ENCODE measurements at places on chromosomes 5 and 9. TPM values are rescaled to one million over a fixed set of nuclear protein-coding genes. Genes with fewer than 3 reads are reported as not detected.

DNA sequence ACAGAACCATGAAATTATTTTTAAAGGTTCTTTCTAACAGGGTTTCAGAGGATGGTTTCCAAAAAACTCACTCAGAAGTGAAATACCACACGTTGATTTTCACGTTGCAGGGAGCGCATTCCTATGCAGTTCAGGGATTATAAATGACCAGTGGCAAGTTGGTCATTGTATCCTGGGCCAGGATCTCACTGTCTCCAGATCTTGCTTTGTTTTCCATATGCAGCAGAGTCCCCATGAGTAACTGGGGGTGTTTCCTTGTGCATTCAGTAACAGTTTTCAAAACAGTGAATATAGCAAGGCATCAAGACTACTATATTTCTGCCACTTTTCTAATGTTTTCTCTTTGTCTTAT is 1064.9 kb upstream of the DMAC1 start:
- H3K36me3 ChIP-seq = no peaks in the 10 kb centered on the region
- no peak overlapping the region for H3K4me3 ChIP-seq
- no peaks in the 10 kb centered on the region for H3K27me3 ChIP-seq
- DNase-seq = no peak

GRCh38 chr5:91468651-91469422 is 85.7 kb upstream of the ARRDC3 start:
- no peak overlapping the region for H3K27ac ChIP-seq
- H3K4me3 ChIP-seq = no peak overlapping the region
- H3K36me3 ChIP-seq = no peaks in the 10 kb centered on the region

- H3K36me3 ChIP-seq = no peaks in the 10 kb centered on the region
- no peaks in the 10 kb centered on the region for H3K27me3 ChIP-seq
- DNase-seq = no peak
- no peaks in the 10 kb centered on the region for H3K4me1 ChIP-seq
Observed at GRCh38 chr5:178768371-178769260, 38.2 kb upstream of the ZNF354A start.

DNA sequence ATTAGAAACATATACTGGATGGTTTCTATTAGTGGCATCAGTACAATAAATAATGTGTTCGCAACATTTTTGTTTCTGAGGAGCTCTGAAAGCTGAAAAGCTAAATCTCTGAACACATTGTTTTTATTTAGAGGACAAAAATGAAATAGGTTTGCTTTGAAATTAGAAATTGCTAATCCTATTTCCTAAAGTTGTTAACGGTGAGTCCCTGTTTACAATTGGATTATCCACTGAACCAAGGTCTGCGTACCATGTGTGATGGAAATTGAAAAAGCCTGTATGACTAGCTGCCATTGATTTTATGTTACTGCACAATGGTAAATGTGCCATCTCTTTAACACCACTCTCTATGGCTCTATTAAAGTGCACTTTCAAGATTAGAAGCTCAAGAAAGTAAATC is 297.7 kb upstream of the NUDT12 start:
- H3K4me3 ChIP-seq = no peak overlapping the region
- no peak overlapping the region for H3K27ac ChIP-seq
- DNase-seq = no peak
- no peaks in the 10 kb centered on the region for H3K4me1 ChIP-seq
- H3K27me3 ChIP-seq = no peaks in the 10 kb centered on the region

DNA sequence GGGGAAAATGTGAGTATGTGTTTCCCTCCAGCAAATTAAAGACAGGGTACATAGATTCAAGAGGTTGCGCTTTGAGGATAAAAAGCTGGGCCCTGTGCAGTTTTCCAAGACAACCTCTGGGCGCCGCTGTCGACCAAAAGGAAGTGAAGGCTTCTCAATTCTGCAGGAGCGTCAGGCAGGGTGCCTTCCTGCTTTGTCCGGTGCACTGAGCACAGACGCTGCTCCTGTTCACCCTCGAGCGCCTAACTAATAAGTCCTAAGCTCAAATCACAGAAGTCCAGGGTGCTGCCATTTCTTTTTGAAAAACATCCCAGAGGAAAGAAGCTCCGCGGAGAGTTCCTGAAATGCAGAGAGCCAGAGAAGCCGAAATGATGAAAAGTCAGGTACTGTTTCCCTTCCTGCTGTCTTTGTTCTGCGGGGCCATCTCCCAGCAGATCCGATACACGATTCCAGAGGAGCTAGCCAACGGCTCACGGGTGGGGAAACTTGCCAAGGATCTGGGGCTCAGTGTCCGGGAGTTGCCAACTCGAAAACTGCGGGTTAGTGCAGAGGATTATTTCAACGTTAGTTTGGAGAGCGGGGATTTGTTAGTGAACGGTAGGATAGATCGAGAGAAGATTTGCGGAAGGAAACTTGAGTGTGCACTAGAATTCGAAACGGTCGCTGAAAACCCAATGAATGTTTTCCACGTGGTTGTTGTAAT is at the start of gene PCDHGB1:
PCDHGB1 (plus strand) TSS at position 183 of the 703 bp plus-strand sequence; CDS start at position 345, 162 bp downstream.
- DNase-seq = no peak
- H3K36me3 ChIP-seq = no peaks in the 10 kb centered on the region
- H3K4me3 ChIP-seq = no peak within 1 kb of the TSS

- no peaks in the 10 kb centered on the region for H3K27me3 ChIP-seq
- no peaks in the 10 kb centered on the region for H3K36me3 ChIP-seq
- H3K4me1 ChIP-seq = no peaks in the 10 kb centered on the region
Observed at GRCh38 chr5:28903643-28904042, 1865.3 kb upstream of the CDH9 start.

DNA sequence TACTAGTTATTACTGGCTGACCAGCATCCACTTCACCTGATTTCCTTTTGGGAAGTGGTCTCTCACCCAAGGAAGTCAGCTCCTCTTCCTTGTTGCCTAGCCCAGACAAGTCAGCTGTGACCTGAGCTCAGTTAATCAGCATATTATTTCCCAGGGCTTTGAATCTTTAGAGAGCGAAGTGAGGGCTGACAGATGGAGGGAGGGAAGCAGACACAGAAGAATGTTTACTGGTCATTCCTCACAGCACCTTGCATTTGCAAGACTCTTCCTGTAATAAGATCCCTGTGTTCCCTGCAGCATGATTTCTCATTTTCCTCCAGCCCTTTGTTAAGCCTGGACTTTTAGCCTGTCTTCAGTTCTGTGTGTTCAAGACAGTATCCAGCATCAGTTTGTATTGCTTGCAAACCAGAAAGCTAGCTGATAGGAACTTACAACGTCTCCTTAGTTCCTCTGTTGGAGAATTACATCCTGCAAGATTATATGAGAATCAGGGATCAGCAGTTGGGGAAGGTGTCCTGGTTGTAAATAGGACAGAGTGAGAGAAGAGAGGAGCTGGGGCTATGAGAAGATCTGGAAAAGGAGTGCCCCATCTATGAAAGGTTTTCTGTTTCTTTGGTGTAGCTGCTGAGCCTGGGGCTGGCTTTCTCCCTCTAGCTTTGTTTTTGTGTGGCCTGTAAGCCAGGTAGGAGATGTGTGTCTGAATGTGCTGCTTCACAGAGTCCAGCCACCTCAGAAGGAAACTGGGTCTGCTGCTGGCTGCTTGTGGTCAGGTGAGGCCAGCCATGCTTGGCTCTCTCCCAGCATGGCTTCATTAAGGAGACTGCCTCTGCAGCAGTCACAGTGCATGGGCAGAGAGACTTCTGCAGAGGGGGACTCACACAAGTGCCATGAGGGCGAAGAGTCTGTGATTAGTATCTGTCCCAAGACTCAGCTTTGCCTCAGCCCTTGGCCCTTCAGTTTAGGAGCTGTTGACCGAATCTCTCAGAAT is 50.3 kb downstream of the MAN2A1 start:
- H3K4me1 ChIP-seq = peaks cover 5% of the 10 kb centered on the region
- no peaks in the 10 kb centered on the region for H3K27me3 ChIP-seq
- no peak overlapping the region for H3K27ac ChIP-seq
- H3K36me3 ChIP-seq = no peaks in the 10 kb centered on the region
- H3K4me3 ChIP-seq = no peak overlapping the region

GRCh38 chr9:88747768-88748167 is 212.8 kb downstream of the NXNL2 start:
- no peaks in the 10 kb centered on the region for H3K4me1 ChIP-seq
- no peak for DNase-seq
- no peaks in the 10 kb centered on the region for H3K27me3 ChIP-seq
- H3K36me3 ChIP-seq = no peaks in the 10 kb centered on the region
- H3K4me3 ChIP-seq = no peak overlapping the region

- H3K27ac ChIP-seq = no peak overlapping the region
- no peaks in the 10 kb centered on the region for H3K27me3 ChIP-seq
- no peak for DNase-seq
Observed at GRCh38 chr5:130237721-130238120, 333.5 kb downstream of the CHSY3 start.

DNA sequence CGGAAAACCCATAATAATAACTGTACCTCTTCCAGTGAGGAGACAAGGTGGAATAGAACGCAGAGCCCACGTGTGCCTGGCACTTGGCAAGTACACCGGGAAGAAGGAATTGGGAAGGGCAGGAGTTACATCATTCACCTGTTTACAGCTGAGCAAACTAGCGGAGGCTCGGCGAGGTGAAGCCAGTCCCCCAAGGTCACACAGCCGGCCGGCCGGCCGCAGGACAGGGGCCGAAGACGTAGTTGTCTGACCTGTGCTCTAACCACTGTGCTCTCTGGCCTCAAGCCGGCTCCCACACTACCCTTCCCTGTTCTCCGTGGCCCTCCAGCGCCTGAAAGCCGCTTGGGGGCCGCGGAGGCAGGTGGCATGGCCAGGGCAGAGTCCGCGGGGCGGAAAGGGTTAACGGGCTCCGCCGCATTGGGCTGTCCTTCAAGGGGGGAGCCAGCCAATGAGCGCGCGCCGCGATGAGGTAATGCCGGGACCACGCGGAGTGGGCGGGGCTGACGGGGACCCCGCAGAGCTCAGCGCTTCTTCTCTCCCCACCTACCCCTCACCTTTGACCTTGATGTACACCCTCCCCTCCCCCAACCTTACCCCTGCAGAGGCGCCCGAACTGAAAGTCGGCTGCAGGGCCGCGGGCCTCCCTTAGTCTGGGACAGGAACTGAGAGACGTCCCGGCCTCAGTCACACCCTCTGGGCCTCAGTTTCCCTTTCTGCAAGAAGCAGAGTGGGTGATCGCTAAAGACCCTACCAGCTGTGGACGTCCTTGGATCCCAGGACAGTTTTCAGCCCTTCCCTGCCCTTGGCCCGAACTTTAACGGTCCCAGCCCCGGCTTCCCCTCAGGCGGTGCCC is 125.1 kb downstream of the C9orf50 start:
- H3K4me1 ChIP-seq = peaks cover 37% of the 10 kb centered on the region
- H3K27me3 ChIP-seq = no peaks in the 10 kb centered on the region
- peak overlapping the region; percentile 46 for H3K4me3 ChIP-seq

DNA sequence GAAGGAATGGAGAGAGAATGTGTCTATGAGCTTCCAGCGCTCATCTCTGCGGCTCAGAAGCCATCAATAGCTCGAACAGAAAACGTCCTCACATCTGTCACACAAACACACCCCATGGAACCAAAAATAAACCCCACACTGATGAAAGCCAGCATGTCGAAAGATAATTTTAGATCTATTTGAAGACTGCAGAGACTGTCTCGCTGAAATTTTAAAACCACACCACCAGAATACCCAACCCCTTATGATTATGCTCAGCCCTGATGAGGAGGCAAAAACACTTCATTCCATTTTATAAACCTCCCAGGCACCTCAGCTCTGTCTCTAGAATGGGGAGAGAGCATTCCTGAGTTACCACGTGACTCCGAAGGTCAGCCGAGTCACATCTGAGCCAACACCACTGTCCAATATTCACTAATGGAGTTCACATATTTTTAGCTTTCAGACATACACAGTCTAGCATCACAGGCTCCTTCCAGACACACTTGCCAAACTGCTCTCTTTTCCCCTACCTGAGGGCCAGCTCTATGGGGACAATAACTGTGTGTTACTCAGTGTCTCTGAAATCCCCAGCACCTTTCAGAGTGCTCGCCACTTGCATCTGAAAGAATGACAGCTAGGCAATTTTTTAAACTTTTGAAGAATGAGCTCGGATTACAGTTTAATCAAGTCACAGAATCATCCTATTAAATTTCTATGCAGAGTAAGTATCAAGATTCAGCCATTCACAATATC is 63.2 kb downstream of the SERINC5 start:
- no peak overlapping the region for H3K4me3 ChIP-seq
- peaks cover 45% of the 10 kb centered on the region for H3K4me1 ChIP-seq
- H3K27ac ChIP-seq = peak overlapping the region; percentile 19
- no peak for DNase-seq

DNA sequence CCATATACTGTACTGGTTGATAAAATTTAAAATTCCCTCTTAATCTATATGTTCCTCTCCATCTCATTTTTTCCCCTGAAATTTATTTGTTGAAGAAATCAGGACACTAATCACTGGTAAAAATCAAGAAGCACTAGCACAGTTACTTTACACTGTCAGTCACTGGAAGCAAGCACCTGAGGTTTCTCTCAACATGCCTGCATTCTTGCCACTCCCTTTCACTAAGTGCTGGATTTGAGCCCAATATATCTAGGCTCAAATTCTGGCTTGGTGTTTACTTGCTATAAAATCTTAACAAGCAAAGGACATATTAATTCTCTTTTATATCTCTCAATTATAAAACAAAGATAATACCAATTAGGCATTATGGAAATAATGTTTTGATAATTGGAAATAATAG is 58.6 kb downstream of the DIAPH1 start:
- peak overlapping the region; percentile 62 for H3K27ac ChIP-seq
- H3K36me3 ChIP-seq = peaks cover under 1% of the 10 kb centered on the region
- DNase-seq = no peak
- H3K27me3 ChIP-seq = no peaks in the 10 kb centered on the region

- no peak overlapping the region for H3K4me3 ChIP-seq
- peaks cover 16% of the 10 kb centered on the region for H3K36me3 ChIP-seq
Observed at GRCh38 chr9:87678650-87679355, 47.1 kb upstream of the CTSL start.

- H3K4me1 ChIP-seq = no peaks in the 10 kb centered on the region
- H3K27me3 ChIP-seq = no peaks in the 10 kb centered on the region
- H3K4me3 ChIP-seq = no peak overlapping the region
- no peak for DNase-seq
- no peaks in the 10 kb centered on the region for H3K36me3 ChIP-seq
- no peak overlapping the region for H3K27ac ChIP-seq
Observed at GRCh38 chr9:135562235-135562745, 734 bp downstream of the PAEP start.

- no peaks in the 10 kb centered on the region for H3K36me3 ChIP-seq
- no peaks in the 10 kb centered on the region for H3K27me3 ChIP-seq
- no peak overlapping the region for H3K4me3 ChIP-seq
- no peak for DNase-seq
- H3K4me1 ChIP-seq = no peaks in the 10 kb centered on the region
Observed at GRCh38 chr5:153827397-153827796, 211.3 kb downstream of the FAM114A2 start.

DNA sequence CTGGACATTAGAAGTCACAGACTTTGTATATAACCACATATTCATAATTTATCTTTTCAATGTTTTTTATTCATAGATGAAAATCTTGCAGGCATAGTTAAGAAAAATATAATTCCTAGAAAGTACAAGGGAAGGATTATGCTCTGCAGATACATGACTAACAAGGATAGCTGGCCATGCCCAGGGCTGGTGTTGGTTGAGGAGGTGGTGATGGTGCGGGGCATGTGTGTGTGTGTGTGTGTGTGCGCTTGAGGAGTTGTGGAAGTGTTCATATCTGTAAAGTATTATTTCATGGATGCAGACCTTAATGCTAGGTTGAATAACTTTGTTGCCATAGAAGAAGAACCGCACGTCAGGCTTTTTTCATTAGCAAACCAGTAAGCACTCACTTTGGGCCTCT is 1.3 kb downstream of the S1PR3 start:
- no peak overlapping the region for H3K27ac ChIP-seq
- H3K36me3 ChIP-seq = no peaks in the 10 kb centered on the region
- H3K4me3 ChIP-seq = peak overlapping the region; percentile 59
- no peak for DNase-seq

The CMBL gene
- total RNA-seq = 33.7 TPM

The PLAC8L1 gene
- total RNA-seq = not detected

The GNA14 gene
- total RNA-seq = 1.1 TPM

The CA9 gene
- 0.47 TPM for total RNA-seq

The ALDH7A1 gene
- 47.7 TPM for total RNA-seq

The ZCCHC9 gene
- 19.8 TPM for total RNA-seq

The WDR38 gene
- total RNA-seq = not detected

The RETREG1 gene
- total RNA-seq = 5.4 TPM

The DMRT2 gene
- total RNA-seq = not detected

Data from liver (tissue), 10 donors.